H1 (cell line): ENCODE measurements at places on chromosomes 1 and 21. TPM values are rescaled to one million over a fixed set of nuclear protein-coding genes. Genes with fewer than 3 reads are reported as not detected.

The FAM131C gene
- polyA plus RNA-seq = 0.73 and 1.6 TPM in 2 replicates

GRCh38 chr1:199018471-199019135 lies 379.8 kb downstream of the PTPRC start:
- no peak overlapping the region for H3K4me3 ChIP-seq
- H3K36me3 ChIP-seq = no peaks in the 10 kb centered on the region
- DNase-seq = no peak
- no peaks in the 10 kb centered on the region for H3K4me1 ChIP-seq
- no peak overlapping the region for H3K27ac ChIP-seq

DNA sequence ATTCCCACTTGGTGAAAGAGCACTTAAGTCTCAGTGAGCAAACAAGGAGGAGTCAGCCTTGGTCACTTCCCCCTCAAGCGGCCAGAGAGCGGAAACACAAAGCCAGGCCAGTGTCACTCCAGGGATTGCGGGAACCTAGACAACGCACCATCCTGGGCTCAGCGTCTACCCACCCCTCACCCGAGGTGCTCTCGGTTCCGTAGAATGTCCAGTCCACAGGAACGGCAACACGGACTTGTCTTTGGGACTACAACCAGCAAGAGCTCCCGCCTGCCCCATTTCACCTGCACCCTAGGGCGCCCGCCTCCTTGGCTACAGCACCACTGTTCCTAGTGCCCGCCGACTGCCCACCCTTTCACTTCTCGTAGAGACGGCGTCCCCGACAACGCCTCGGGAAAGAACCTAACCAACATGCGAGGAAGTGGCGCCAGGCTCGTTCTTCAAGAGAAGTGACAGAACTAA lies 509 bp downstream of the GDAP2 start:
- H3K27me3 ChIP-seq = no peaks in the 10 kb centered on the region
- peak; percentile 9 for DNase-seq
- H3K27ac ChIP-seq = no peak overlapping the region
- peaks cover 3% of the 10 kb centered on the region for H3K36me3 ChIP-seq
- H3K4me3 ChIP-seq = peak overlapping the region; percentile 98
- no peaks in the 10 kb centered on the region; the same call in 1 of the 2 replicates for H3K4me1 ChIP-seq

The TMCO2 gene
- not detected in 2 replicates for polyA plus RNA-seq

The NPR1 gene
- 10.5 and 11.7 TPM in 2 replicates for polyA plus RNA-seq

- no peaks in the 10 kb centered on the region for H3K36me3 ChIP-seq
- no peak overlapping the region for H3K4me3 ChIP-seq
- H3K4me1 ChIP-seq = no peaks in the 10 kb centered on the region
- H3K27ac ChIP-seq = no peak overlapping the region
- DNase-seq = no peak
- H3K27me3 ChIP-seq = no peaks in the 10 kb centered on the region
Observed at GRCh38 chr1:59499943-59500569, 203.2 kb downstream of the FGGY start.

- H3K4me3 ChIP-seq = peak within 1 kb of the TSS; percentile 40
- H3K36me3 ChIP-seq = no peaks in the 10 kb centered on the region
- H3K27me3 ChIP-seq = peaks cover 17% of the 10 kb centered on the region
- peaks cover 16% of the 10 kb centered on the region for H3K4me1 ChIP-seq
Observed at GRCh38 chr1:8317647-8318381, at the start of gene SLC45A1. SLC45A1 (plus strand) TSS chr1:8318114; CDS start chr1:8324330, 6,216 bp downstream.

GRCh38 chr1:194862129-194862528 lies 1675.7 kb upstream of the B3GALT2 start:
- no peak for DNase-seq
- no peak overlapping the region for H3K4me3 ChIP-seq
- H3K27ac ChIP-seq = no peak overlapping the region
- no peaks in the 10 kb centered on the region for H3K36me3 ChIP-seq
- no peaks in the 10 kb centered on the region for H3K27me3 ChIP-seq

- H3K4me1 ChIP-seq = no peaks in the 10 kb centered on the region
- no peaks in the 10 kb centered on the region for H3K27me3 ChIP-seq
- DNase-seq = no peak
- H3K4me3 ChIP-seq = no peak overlapping the region
- H3K36me3 ChIP-seq = no peaks in the 10 kb centered on the region
Observed at GRCh38 chr21:38333301-38334272, 76.8 kb downstream of the KCNJ15 start.

GRCh38 chr21:25465263-25465662 lies 142.0 kb downstream of the MRPL39 start:
- H3K4me1 ChIP-seq = no peaks in the 10 kb centered on the region
- H3K27ac ChIP-seq = no peak overlapping the region
- H3K4me3 ChIP-seq = no peak overlapping the region
- no peaks in the 10 kb centered on the region; the same call in 1 of the 2 replicates for H3K27me3 ChIP-seq

DNA sequence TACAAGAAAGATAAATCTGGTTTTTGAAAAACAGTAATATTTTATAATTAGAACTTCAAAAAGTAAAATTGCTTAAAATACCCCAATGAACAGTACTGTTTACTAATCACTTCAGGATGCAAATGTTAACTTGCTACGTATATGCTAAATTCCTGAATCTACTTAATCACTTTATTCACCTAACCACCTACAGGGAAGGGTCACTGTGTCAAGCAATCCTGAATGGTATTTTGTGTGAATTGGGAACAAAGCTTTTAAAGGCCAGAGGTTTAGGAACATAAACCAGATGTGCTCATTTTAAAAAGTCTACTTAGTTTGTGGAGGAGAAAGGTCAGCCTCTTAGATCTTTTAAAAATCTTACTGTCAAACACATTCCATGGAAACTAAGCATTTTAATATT lies 1143.0 kb upstream of the ADGRL2 start:
- H3K36me3 ChIP-seq = no peaks in the 10 kb centered on the region
- no peak for DNase-seq
- H3K27ac ChIP-seq = no peak overlapping the region
- no peaks in the 10 kb centered on the region for H3K27me3 ChIP-seq

GRCh38 chr1:92095874-92096273 lies 15.7 kb downstream of the BTBD8 start:
- H3K27ac ChIP-seq = no peak overlapping the region
- H3K27me3 ChIP-seq = no peaks in the 10 kb centered on the region
- H3K4me1 ChIP-seq = no peaks in the 10 kb centered on the region
- H3K36me3 ChIP-seq = no peaks in the 10 kb centered on the region
- no peak overlapping the region for H3K4me3 ChIP-seq

- no peaks in the 10 kb centered on the region for H3K4me1 ChIP-seq
- no peak for DNase-seq
- H3K27ac ChIP-seq = no peak overlapping the region
- no peaks in the 10 kb centered on the region for H3K36me3 ChIP-seq
Observed at GRCh38 chr21:25036775-25037174, 570.5 kb downstream of the MRPL39 start.

DNA sequence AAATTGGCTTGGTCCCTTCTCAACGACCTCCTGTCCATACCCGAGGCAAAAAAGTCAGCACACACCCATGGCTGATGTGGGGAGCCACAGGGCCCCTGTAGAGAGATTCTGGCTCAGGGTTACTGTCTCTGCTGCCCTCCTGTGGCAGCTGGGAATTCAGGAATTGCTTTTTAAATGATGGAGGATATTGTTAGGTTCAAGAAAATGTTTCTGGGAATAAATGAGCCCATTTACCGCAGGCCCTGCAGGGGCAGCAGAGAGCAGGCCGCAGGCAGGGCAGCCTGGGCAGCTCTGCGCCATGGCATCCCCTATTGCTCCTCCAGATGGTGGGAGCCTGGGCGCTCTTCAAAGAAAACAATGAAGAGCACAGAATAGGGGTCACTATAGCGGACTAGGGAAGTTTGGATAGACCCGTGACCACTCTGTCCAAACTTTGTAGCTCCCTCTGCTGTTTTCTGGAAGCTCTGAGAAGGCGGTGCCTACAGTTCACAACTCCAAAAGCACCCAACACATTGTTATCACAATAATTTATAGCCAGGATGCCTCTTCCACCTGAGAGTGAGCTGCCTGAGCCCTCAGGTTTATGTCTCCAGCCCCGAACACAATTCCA lies 201.1 kb downstream of the BACH1 start:
- H3K36me3 ChIP-seq = no peaks in the 10 kb centered on the region
- no peak overlapping the region for H3K27ac ChIP-seq
- DNase-seq = peak; percentile 78
- H3K27me3 ChIP-seq = no peaks in the 10 kb centered on the region
- no peaks in the 10 kb centered on the region for H3K4me1 ChIP-seq
- no peak overlapping the region for H3K4me3 ChIP-seq

The MAP1LC3C gene
- 2.3 and 3.2 TPM in 2 replicates for polyA plus RNA-seq

- no peaks in the 10 kb centered on the region for H3K4me1 ChIP-seq
- no peak overlapping the region for H3K4me3 ChIP-seq
- no peaks in the 10 kb centered on the region for H3K36me3 ChIP-seq
- no peak overlapping the region for H3K27ac ChIP-seq
Observed at GRCh38 chr1:159849626-159850366, 12.7 kb downstream of the VSIG8 start.

- no peak overlapping the region for H3K4me3 ChIP-seq
- no peaks in the 10 kb centered on the region for H3K36me3 ChIP-seq
- H3K27ac ChIP-seq = no peak overlapping the region
Observed at GRCh38 chr1:226661965-226662364, 77.1 kb downstream of the ITPKB start.

DNA sequence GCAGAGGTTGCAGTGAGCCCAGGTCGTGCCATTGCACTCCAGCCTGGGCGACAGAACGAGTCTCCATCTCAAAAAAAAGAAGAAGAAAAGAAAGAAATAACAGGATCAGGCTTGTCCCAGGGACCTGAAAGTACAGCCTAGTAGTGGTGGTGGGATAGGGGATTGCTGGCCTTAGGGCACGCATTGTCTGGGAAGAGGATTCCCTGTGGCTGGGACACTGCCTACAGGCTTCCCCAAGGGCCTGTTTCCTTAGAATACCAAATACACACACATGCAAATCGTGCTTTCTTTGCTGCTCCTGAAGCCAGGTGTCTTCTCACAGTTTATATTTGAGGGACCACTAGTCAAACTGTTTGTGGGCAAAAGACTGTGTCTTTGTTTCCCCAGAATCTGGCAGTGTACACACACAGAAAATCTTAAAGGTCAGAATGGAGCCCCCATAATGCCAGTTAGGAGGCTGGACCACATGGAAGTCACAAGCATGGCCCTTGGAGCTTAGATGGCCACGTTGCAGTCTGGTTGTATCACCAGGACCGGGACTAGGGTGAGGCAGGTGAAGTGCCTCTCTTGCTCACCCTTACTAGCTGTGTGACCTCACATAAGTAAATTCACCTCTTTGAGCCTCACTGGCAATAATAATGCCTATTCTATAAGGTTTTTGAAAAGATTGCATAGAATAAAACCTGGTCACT lies 12.7 kb upstream of the ASAP3 start:
- no peak for DNase-seq
- no peaks in the 10 kb centered on the region for H3K36me3 ChIP-seq
- H3K4me1 ChIP-seq = no peaks in the 10 kb centered on the region
- no peak overlapping the region for H3K4me3 ChIP-seq
- no peak overlapping the region for H3K27ac ChIP-seq

- H3K36me3 ChIP-seq = peaks cover 24% of the 10 kb centered on the region
- no peak overlapping the region for H3K4me3 ChIP-seq
- no peak overlapping the region for H3K27ac ChIP-seq
- no peaks in the 10 kb centered on the region for H3K4me1 ChIP-seq
Observed at GRCh38 chr1:205791568-205792180, 16.4 kb upstream of the RAB29 start.

DNA sequence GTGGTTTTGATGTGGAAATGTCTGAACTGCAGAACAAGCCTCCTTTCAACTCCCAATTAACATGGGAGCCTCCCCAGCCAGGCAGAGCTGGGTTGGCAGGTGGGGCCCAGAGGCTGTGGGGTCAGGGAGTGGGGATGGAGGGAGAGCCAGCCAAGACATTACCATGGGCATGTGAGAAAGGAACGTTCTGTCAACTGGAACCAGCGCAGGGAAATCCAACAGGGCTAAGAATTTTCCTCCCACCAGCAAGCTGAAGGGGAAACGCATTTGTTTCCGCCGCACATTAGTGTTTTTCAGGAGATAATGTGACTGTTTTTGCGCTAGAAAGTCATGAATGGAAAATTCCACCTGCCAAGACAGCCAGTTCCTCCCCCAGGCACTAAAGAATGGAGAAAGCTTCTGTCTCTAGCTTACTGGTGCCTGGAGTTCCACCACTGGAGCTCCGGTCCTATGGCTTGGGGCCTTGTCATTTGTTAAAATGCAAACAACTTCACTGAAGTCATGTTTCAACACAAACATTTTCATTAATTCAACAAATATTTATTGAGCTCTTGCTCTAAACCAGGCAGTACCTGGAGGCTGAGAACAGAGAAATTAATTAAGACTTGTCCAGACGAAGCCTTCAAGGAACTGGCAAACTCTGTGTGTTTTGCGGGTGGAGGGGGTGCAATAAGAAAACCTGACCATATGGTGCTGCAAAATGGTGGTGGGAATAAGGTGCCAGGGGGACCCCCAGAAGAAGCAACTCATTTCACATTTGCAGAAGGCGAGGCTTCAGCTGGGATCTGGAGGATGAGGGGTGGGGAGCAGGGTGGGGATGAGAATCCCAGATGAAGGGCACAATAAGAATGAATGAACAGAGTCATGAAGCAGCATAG lies 305.1 kb downstream of the MATN1 start:
- no peak overlapping the region for H3K4me3 ChIP-seq
- H3K27ac ChIP-seq = no peak overlapping the region
- H3K36me3 ChIP-seq = no peaks in the 10 kb centered on the region
- peak; percentile 28 for DNase-seq
- no peaks in the 10 kb centered on the region for H3K4me1 ChIP-seq
- H3K27me3 ChIP-seq = no peaks in the 10 kb centered on the region

DNA sequence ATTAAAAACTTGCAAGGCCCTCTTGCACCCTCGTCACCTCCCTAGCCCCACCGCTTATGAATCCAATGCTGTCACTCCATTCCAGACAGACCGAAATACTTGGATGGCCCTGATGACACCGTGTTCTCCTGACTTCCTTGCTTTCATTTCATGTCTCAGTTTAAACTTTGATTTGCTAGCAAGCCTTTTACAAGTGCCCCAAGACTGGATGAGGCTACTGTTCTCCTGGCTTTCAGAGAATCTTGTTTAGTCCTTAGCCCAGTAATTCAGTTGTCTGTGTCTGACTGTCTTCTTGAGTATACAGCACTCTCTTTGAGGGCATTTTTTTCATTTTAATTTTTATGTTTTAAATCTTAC lies 824 bp upstream of the IFI44L start:
- H3K36me3 ChIP-seq = no peaks in the 10 kb centered on the region
- H3K27ac ChIP-seq = no peak overlapping the region
- no peak for DNase-seq
- no peaks in the 10 kb centered on the region for H3K27me3 ChIP-seq
- no peak overlapping the region for H3K4me3 ChIP-seq
- H3K4me1 ChIP-seq = no peaks in the 10 kb centered on the region

- H3K27me3 ChIP-seq = no peaks in the 10 kb centered on the region
- no peaks in the 10 kb centered on the region for H3K36me3 ChIP-seq
- H3K4me1 ChIP-seq = no peaks in the 10 kb centered on the region
- no peak overlapping the region for H3K27ac ChIP-seq
Observed at GRCh38 chr1:56978819-56979218, 13.0 kb upstream of the C8B start.

The GJC2 gene
- polyA plus RNA-seq = 0.17 and 0.28 TPM in 2 replicates

- no peaks in the 10 kb centered on the region; the same call in 1 of the 2 replicates for H3K36me3 ChIP-seq
- DNase-seq = no peak
- H3K27ac ChIP-seq = no peak overlapping the region
- no peak overlapping the region for H3K4me3 ChIP-seq
Observed at GRCh38 chr1:64608651-64609048, 136.2 kb upstream of the RAVER2 start.

- H3K27me3 ChIP-seq = peaks cover 41% of the 10 kb centered on the region
- no peaks in the 10 kb centered on the region for H3K36me3 ChIP-seq
- no peak within 1 kb of the TSS for H3K27ac ChIP-seq
- DNase-seq = peak; percentile 63
Observed at GRCh38 chr1:155127105-155127966, at the start of gene EFNA1. EFNA1 (plus strand) TSS chr1:155127876; CDS start chr1:155127978, 102 bp downstream.
